ENCODE measurements at places on chromosomes 3 and 15.

DNA sequence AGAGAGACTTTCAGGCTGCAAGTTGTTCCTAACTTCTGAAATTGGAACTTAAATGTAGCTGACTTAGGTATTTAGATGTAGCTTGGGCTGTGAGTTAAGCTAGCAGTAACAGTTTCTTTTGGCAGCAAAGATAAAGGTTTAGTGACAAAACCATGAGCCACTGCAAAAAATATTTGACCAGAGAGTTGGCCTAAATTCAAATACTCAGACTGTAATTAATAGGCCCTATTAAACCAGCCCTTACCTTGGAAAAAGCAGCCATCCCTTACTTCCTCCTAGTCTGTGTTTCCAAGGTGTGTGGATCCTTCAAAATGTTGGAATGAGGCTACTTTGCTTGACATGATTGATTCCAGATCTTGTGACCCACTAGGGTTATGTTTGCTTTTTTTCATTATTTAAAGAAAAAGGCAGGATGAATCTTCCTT, 8.2 kb downstream of the TPM1 start:
- no peak for DNase-seq

DNA sequence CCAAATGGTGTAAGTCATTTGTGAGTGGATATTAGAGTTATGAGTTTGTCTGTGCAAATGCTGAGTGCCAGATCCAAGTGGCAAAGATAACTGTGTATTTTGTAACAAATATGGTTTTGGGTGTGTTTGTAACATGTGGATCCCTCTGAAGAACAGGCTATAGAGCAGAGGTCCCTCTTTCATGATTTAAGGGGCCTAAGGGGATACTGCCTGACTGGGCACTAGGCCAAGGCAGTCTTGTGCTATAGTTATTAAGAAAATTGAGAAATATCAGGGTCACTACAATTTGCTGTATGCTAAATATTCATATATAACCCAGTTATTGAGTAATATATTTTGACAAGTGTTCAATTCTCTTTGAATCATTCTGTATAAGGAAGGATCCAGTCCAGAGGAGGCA, 555.6 kb upstream of the RGMA start:
- no peak for DNase-seq

DNA sequence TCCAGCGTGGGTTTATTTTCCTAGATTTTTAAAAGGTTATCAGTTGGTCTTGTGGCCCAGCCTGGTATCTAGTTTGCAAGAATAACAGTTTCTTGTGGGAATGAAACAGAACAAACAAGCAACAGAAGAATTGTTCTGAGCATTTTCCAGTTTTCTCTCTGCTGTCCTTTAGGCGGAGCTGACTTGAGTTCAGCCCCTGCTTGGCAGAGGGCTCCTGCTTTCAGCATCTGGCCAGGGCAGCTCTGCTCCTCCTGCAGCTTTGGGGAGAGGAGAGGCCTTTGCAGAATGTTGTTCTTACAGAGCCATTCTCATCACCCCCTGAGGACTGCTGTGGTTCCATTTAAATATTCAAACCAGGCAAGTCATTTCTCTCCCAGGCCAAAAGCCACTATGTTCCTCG, 117.7 kb downstream of the ALDH1A2 start:
- no peak for DNase-seq

DNA sequence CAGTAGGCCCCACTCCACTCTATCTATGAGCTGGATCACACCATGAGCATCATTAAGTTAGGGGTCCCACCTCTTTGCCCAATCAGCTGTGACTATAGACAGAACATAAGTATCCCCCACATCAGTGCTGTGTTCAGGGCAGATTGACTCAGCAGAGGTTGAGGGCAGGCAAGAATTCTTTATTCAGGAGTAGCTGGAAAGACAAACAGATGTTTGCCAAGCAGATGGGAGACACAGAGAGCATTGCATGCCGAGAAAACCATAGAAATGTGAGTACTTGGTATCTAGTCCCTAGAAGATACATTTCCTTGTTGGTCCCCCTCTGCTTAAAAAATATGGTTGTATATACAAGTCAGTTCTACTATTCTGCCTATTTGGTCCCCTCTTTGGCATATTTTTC, 440.8 kb downstream of the RAP2B start:
- no peak for DNase-seq

DNA sequence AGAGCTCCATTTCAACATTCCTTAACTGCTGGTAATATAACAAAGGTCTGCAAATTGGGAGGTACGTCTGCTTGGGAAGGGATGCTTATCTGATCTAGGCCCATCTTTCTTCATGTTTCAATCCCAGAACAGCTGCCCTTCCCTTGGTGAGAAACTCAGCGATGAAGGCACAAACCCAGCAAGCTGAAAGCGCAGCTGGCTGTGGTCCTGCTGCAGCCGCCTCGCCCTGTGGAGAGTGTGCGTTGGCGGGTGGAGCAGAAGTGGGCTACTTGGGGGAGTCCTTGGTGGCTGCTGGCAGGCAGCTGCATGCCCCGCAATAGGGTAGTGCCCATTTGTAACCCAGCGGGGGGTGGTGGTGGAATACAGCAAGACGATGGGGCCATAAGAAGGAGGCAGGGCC, 160.6 kb upstream of the WNT5A start:
- no peak for DNase-seq

- no peak for DNase-seq
Observed at GRCh38 chr3:69178082-69178481, 55.7 kb upstream of the LMOD3 start.

DNA sequence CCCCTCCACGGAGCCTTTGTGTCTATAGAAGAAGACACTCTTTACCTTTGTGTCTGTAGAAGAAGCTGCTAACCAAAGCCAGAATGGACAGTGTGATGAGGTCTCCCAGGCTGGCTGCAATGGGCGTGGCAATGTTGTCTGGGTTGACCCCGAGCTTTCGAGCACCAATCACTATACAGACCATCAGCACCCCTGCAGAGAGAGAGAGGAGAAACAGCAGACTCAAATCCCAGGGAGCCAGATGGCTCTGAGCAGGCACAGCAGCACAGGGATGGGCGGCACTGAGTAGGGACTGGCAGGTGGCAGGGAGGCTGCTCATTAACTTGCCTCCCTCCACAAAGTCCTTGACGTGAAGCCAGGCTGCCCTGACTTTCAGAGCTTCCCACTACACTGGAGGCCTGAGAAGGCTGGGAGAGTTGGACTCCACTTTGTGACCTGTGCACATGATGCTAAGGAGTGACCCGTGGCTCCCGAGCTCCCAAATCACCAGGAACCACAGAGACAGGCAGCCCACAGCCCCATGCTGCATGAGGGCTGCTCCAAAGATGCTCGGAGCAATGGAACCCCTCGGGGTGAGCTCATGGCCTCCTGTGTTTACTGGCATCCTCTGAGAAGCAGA, 53.9 kb downstream of the ROPN1B start:
- no peak for DNase-seq

DNA sequence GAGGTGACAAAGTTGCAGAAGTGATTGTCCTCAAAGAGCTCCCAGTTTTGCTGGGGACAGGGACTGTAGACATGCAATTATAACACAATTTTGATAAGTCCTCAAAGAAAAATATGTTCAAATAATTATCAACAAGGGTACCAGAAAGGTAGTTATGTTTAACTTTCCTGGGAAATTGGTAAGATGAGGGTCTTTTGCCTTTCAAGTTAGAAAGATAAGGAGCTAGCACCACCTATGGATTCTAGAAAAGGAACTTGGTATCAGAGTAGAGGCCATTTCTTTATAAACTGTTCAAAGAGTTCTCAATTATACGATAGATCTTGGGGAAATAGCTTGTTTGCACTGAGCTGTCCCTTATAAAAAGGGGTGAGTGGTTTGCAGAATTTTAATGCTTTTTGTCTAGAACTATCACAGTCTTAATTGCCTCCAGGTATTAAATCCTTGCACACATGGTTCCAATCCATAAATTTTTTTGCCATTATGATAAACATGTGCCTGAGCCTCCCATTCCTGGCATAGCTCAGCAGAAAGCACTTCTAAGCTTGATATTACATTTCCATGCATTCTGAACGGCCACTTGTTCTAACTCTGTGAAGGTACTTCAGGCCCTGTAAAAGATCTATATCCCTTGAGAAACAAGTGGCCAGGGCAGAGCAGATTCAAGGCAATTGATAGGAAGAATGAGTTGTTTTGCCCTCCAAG, 247.5 kb upstream of the LRIG1 start:
- no peak for DNase-seq

- no peak for DNase-seq
Observed at GRCh38 chr15:24662991-24663390, 12.6 kb upstream of the NPAP1 start.

DNA sequence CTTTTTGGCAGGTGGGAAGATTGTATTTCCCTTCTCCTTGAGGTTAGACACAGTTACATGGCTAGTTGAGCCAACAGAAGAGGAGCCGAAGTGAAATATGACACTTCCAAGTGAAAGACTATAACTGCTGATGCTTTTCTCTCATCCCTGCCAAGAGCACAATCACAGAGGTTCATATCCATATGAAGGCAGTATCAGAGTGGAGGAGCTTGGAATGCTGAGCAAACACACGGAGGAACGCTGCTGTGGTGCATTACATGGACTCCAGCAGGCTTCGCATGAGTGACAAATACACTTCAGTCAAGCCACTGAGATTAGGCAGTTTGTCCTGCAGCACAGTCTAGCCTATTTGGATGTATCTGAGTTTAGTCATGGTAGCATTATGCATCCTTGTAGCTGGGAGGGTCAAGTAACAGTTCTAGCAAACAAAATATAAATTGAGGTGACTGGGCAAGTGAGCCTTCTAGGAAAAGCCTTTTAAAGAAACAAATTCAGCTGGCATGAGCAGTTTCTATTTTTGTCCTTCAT, 5.4 kb downstream of the IQCF6 start:
- DNase-seq, result no peak

DNA sequence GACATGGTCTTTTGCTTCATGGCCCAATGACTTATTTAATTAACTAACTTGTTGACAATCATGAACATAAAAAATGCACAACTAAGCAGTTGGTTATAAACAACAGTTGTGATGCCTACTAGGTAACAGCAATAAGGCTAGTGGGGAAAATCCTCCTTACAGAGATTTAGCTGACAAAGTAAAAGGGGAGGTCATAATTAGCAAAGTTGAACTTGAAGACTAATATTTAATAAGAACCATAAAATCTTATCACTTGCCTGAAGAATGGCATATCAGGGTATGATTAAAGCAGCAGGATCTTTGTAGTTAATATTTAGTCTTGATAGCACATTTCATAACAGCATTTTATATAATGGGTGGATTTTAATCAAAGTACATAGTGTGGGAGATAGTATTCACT, 84.2 kb downstream of the MME start:
- no peak for DNase-seq

GRCh38 chr3:188605231-188605630, 451.3 kb downstream of the LPP start:
- DNase-seq, result no peak

DNA sequence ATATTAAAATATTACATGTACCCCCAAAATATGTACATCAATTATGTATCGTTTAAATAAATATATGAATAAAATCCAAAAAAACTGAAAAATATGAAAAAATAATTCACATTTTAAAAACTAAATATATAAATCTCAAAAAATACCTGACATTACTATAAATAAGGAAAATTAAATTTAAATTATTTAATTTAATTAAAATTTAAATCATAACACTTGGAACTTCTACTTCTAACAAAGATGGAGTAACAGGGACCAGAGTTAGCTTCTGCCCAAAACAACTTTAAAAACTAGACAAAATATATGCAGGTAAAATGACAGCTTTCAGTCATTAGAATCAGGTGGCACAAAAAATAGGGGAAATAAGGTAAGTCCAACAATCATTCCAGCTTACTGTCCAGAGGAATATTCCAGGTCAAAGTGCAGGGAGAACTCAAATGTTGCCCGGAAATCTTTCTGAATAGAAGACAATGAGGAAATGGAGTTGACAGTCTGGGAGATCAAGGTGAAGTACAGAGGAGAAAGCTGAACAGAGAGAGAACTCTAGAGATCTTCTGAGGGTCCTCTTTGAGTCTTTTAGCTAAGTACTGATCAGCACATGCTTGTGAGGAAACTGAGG, 207.7 kb upstream of the ATP11B start:
- no peak for DNase-seq

- no peak for DNase-seq
Observed at GRCh38 chr3:183811638-183812037, 13.7 kb downstream of the MAP6D1 start.

- DNase-seq, result no peak
Observed at GRCh38 chr3:122200661-122201060, 17.2 kb downstream of the CASR start.

DNA sequence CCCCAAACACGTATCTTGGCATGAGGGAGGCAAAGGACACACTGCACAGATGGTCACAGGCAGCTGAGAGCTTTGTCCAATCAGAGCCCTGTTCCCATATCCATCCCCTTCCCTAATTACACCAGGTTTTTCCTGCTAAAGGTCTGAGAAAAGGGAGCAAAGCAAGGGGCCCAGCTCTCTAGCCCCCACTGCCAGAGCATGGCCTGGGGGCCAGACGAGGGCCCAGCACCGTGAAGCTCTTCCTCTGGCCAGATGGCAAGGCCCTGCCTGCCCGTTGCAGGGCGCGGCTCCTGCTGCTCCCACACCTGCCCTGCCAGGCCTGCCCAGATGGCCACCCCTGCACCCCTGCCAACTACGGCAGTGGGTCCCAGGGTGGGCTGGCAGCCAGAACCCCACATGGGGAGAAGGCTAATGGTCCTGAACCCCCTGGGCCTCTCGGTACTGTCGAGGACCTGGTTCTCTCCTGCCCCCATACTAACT, 3.2 kb downstream of the SHF start:
- DNase-seq, result no peak

DNA sequence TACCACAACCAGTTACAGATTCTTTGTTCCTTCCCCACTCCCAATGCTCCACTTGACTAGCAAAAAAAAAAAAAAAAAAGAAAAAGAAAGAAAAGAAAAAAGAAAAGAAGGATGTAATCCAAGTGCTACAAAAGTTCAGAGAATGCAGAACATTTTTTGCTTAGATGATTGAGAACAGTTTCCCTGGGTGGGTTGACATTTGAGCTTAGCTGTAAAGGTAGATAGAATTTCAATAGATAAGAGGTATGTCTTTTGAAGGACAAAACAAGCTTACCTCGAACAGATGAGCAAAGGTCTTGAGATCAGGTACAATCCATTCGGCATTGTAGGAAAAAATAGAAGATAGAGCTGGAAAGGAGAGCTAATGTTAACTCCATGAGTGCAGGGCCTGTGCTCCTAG, 344.6 kb upstream of the NECTIN3 start:
- DNase-seq, result no peak

DNA sequence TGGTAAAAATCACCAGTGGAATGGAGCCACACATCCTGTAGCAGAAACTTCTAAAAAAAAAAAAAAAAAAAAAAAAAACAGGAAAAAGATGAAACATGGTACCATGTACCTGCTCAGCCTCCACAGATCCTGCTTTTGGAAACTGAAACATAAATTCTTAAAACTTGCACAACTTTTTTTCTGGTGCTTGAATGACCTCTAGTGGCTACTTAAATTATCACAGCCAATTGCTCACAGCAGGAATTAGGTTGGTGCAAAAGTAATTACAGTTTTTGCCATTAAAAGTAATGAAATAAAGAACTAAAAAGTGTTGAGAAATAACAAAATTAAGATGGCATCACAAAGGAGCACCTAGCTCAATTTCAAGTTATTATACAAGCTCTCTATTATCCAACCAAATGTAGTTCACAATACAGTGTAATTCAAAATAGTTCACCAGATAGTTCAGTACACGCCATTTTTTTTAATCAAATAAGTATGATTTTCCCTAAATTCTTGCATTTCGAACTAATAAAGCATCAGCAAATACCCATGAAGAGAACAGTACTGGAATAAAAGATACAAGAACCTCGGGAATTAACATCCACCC, 80.6 kb downstream of the ULK4 start:
- no peak for DNase-seq

GRCh38 chr15:78167227-78167888, 18.2 kb downstream of the IDH3A start:
- peak; percentile 6 for DNase-seq

- no peak for DNase-seq
Observed at GRCh38 chr3:168596175-168596823, 500.6 kb upstream of the GOLIM4 start.

All from ureter (tissue), 1 donor.